GM04503 (cell line): ENCODE measurements at places on chromosomes 4 and X.
A peak's percentile ranks its signal among the peaks of the same experiment; 100 is the strongest.

DNA sequence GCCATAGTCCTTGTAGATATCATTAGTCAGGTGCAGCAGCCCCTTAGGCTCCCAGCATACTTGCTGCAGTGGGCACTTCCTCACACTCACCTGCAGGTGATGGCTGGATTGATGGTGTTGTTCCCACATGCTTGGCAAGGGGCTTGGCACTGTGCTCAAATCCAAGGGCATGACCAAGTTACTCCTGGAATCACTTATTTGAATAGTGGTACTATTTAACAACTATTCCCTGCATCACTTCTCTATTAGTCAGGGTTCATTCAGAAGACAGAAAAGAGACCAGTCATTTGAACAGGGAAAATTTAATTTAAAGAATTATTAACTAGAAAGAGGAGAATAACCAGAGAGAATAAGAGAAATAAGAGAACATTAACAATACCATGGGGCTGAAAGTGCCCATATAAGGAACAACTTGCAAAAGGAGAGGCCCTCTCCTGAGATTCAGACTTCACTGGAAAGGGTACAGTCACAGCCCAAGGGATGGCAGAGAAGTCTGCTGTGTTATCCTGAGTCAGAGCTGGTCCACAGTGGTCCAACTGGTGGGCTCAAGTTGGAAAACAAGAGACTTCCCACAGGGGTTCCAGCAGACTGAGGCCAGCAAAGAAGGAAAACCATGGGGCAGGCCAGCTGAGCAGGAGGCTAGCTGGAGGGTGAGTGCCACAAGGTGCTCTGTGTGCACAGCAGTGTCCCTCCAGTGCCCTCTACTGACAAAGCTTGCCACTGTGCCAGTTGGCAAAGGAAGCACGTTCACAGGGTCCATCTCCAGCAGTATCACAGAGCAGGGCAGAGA, 9.8 kb downstream of the SPP1 start:
- DNase-seq: no peak

DNA sequence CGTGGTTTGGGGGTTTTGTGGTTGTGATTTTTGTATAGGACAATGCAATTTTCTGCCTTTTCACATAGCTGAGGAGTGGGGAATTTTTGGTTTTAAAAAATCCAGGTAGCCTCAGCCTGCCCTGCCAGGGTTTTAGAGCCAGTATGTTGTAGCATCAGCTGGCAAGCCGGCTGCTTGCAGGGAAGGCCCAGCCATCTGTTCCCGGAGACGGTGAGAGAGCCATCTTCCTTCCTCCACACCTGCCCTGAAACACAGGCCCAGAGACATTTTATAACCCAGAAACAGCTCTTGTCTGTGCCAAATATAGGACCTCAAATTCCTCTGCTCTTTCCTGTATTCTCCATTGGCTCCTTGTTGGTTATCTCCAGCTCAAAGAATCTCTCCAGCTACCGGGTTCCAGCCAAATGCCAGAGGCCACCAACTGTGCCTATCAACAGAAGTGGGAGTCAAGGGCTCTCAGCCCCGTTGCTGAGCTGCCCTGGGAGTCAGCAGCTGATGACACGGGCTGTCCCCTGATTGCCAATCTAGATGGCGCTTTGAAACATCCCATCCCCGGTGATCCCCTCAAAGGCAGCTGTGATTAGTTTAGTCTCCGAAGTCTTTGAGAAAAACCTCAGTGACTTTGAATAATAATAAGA, 595.2 kb downstream of the MID1IP1 start:
- DNase-seq: no peak

DNA sequence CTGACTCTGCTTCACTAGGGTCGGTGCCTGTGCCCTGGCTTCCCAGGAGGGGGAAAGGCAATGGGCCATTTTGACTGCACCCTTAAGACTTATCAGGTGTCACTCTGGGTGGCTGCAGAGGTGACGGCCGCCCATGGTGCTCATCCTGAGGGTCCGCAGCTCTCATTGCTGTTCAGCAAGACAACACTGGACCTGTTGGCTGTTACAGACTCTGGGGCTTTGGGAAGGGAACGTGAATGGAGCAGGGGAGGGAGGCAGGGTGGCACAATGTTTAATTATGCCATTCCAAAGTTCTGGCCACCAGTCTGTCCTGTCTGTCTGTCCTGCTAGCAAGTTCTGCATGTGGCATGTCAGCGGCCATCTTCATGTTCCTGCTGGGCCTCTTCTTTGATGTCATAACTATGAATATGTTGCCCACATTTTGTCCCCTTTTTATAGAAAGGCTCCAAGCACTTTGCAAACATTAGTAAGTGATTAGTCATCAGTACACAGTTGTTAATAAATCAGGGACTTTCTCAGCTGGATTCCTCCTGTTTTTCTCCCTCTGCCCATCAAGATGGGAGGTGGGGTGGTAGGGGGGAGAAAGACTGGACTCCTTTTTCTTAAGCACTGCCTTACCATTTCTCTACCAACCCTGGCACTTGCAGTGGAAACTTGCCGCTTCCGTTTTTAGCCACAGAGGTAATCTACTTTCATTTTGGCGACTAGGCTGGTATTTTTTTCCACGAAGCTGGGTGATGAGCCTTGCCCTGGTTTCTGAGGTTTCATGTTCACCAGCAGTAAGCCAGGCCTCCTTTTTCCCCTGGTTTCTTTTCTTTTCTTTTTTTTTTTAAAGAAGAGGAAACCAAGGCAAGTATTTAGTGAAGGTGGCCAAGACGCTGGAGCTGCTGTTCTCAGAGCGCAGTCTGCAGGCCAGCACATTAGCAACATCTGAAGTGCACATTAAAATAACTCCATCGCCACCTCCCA, 88.6 kb upstream of the TRIM2 start:
- DNase-seq: peak; percentile 36

DNA sequence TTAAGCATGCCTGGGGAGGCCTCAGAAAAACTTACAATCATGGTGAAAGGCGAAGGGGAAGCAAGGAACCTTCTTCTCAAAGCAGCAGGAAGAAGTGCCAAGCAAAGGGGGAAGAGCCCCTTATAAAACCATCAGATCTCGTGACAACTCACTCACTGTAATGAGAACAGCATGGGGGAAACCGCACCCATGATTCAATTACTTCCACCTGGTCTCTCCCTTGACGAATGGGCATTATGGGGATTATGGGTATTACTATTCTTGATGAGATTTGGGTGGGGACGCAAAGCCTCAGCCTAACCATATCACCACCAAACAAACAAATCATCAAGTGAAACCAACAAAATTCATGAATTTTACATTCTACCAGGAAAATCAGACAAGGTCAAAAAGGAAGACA, 76.7 kb upstream of the TAB3 start:
- no peak for DNase-seq

- DNase-seq: no peak
These were observed 64.0 kb downstream of the POLR2B start for GRCh38 chr4:57042711-57043169.

- DNase-seq: no peak
These were observed 48.7 kb downstream of the CLOCK start for GRCh38 chr4:55498051-55498450.

DNA sequence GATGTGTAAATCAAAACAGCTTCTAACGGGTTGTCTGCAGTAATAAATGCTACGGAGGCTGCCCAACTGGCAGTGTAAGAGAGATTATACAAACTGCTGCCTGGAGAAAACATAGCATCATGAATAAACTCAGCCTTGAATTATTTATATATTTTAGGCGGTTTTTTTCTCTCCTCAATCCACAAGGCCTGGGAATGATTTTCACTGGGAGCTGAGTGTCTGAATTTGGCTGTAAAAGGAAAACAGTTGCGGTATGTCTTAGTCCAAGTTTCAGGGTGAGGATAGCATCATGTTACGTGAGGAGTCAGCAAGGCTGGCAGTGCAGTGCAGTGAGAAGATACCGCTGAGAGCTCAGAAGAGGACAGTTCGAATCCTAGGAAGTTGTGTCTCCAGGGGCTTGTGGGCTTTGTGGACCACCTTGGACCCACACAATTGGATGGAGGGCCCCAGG, 291.5 kb upstream of the BOD1L1 start:
- peak; percentile 98 for DNase-seq

- no peak for DNase-seq
These were observed 410.2 kb downstream of the FAM47A start for GRCh38 chrX:33721927-33722326.

DNA sequence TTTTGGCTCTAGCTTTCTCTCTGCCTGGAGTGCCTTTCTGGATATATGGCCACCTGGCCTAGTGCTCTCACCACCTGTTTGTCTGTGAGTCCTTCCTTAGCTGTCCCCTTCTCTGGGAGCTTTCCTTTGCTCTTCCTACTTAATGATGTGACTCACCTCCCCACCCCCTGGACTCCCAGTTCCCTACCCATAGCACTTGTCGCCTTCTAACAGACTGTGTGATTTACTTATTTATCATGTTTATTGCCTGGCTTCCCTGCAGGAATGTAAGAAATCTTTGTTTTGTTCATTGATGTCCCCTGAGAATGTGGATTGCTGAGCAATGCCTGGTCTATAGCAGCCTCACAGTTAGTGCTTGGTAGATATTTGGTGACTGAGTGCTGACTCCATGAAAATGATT, 18.9 kb downstream of the ADD1 start:
- peak; percentile 78 for DNase-seq

DNA sequence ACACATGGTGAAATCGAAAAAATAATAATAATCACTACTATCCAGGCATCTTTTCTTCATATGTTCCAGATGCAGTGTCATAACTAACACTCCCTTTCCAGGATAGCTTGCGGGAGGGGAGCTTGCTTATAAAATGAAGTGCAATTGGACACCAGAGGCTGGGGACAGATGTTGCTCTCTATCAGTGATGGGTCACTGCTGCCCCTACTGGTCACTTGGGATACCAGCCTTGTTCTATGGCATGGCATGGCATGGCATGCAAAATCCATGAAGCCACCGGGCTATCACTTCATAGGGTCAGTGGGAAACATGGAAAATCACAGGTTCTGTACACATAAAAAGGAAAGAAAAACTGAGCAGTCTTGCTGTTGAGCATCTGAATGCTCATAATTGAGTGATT, 168.1 kb downstream of the GLRA2 start:
- DNase-seq: no peak

DNA sequence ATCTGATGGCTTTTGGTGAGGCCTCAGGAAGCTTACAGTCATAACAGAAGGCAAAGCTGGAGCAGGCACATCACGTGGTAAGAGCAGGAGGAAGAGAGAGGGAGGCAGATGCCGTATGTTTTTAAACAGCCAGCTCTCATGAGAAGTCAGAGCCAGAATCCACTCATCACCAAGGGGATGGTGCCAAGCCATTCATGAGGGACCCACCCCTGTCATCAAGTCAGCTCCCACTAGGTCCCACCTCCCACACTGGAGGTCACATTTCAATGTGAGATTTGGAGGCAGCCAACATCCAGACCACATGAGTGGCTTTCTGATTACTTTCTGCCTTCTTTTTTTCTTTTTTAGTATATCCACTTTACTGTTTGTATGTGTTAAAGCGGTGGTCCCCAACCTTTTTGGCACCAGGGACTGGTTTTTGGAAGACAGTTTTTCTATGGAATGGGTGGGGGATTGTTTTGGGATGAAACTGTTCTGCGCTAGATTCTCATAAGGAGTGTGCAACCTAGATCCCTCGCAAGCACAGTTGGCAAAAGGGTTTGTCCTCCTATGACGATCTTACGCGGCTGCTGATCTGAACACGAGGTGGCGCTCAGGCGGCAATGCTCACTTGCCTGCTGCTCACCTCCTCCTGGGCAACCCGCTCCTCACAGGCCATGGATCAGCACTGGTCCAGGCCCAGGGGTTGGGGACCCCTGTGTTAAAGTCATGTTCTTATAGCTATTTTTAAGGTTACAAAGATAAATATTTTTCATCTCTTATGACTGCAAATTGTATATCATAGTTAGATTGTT, 61.7 kb downstream of the SLIT2 start:
- no peak for DNase-seq

- no peak for DNase-seq
These were observed 368.8 kb downstream of the ANKRD50 start for GRCh38 chr4:124343661-124344171.

GRCh38 chrX:16445166-16445752, 204.7 kb upstream of the S100G start:
- DNase-seq: no peak

- DNase-seq: no peak
These were observed 50.8 kb upstream of the GNPDA2 start for GRCh38 chr4:44777115-44777514.

GRCh38 chrX:14095702-14096101, 66.0 kb upstream of the GEMIN8 start:
- peak; percentile 21 for DNase-seq

DNA sequence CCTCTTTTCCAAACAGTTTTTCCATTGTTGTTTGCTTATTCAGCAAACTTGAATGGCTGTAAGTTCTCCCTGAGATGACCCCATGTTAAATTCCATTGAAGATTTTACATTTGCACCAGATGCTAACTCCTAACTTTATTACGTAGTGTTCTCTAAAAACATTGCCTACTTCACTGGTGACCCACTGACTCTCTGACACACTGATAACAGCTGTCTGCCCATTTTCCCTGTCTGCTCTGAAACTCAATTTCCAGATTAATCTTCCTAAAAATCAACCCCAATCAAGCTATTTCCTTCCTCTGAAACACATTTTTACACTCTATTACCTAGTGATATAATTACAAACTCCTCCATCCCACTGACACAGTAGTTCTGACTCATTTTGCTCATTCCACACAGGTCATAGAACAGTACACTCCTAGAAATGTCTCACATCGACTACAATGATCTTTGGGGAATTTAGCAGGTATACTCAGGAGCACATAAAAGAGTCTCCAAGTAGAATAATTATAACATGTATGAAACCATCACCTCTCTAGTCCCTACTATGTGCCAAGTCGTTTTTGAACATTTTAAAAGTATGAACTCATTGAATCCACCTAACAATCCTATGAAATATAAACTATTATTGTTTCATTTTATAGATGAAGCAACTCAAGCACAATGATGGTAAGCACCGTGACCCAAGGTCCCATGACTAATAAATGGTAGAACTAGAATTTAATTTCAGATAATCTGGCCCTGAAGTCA, 210.9 kb downstream of the SLIT2 start:
- no peak for DNase-seq

- DNase-seq: no peak
These were observed 36.7 kb downstream of the SLC9A6 start for GRCh38 chrX:136021903-136022302.

DNA sequence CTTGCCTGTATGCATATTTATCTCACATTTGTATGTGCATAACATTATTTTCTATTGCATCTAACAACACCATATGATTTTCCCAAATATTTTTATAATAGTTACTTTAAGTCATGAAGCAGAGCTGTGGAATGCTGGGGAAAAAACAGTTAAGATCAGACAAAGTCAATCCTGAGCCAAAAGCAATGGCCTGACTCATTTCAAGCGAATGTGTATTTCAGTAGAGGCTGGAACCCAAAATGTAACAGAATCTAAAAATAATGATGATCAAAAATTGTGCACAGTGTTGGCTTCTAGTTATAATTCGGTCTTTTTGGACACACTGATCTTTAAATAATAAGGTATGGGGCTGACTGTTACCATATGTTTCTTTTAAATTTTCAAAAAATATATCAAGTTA, 516.2 kb upstream of the ADGRL3 start:
- DNase-seq: peak; percentile 77

DNA sequence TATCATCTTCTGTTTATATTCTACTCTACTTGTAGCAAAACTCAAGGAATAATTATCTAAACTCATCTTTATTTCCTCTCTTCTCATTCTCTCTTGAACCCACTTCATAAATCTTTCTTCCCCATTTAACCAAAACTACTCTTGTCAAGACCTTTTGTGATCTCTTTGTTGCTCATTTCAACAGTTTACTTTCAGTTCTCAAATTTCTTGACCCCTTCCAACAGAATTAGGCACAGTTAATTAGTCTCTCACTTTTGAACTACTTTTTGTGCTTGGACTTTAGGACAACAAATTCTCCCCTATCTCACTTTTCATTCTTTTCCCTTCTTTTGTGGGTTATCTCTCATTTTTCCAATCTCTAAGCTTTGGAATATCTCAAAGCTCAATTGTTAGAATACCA, 27.4 kb upstream of the CAMK2D start:
- no peak for DNase-seq
